Left cardiac atrium (tissue), 4 donors: ENCODE measurements at places on chromosomes 16 and 17.

DNA sequence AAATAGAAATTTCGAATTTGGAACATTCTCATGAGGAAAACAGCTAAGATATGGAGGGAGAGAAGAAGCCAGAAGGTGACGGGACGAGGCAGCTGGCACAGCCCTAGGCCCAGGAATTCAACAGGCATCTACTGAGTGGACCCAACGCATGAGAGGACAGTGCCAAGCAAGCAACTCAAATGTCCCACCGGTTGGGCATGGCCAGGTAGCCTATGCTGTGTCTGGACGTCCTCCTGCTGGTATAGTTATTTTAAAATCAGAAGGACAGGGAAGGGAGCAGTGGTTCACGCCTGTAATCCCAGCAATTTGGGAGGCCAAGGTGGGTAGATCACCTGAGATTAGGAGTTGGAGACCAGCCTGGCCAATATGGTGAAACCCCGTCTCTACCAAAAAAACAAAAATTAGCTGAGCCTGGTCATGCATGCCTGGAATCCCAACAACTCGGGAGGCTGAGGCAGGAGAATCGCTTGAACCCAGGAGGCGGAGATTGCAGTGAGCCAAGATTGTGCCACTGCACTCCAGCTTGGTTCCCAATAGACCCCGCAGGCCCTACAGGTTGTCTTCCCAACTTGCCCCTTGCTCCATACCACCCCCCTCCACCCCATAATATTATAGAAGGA is 2.0 kb downstream of the GH1 start:
- DNase-seq: no peak

GRCh38 chr16:19284207-19284606 is 1.3 kb upstream of the CLEC19A start:
- peak; percentile 33 for DNase-seq

GRCh38 chr16:31002250-31002700 is 8.2 kb downstream of the STX1B start:
- DNase-seq: no peak

DNA sequence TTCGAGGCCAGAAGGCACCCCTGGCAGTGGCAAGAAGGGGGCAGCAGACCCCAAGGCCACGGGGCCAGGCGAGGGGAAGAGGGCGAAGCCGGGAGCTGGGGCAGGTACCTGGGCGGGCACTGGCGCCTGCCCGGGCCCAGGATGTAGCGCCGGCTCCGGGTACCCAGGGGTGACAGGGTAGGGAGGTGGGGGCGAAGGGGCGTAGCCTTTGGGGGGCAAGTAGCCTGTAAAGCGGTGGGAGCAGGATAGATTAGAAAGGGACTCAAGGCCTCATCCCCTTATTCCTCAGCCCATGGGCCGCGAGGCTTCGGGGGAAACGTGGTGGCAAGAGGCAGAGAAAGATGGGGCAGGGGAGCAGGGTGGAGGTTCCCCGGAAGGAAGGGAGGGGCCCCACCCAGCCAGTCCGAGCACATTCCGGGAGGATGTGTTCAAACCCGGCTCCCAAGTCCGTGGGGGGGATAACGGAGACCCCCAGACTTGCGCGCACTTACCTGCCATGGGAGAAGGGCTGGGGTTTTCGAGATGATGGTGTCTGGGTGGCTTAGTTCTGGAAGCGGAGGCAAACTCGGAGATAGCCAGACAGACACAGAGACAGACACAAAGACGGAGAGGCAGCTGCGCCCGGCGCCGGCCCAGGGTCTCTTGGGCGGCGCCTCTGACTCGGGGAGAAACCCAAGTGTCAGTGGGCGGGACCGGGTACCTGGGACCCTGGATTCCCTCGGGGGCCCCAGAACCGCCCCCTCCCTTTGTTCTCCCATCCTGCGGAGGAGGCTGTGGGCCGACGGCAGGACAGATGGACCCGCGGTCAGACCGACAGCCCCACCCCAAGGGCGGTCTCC is 493 bp downstream of the PLSCR3 start:
- DNase-seq: no peak

DNA sequence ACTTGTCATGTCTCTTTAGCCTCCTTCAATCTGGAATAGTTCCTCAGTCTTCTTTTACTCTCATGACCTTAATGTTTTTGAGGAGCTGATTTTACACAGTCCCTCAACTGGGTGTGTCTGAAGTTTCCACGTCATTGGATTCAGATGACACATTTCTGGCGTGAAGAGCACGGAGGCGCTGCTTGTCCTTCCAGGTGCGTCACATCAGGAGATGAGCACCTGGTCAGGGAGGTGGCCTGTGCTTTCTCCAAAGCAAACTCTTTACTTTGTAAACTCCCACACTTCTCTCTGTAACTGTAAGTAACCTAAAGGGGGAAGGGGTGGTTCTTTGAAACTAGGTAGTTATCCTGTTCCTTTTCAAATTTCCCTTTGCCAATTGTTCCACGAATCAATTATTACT is 52.5 kb upstream of the MNT start:
- DNase-seq: no peak

DNA sequence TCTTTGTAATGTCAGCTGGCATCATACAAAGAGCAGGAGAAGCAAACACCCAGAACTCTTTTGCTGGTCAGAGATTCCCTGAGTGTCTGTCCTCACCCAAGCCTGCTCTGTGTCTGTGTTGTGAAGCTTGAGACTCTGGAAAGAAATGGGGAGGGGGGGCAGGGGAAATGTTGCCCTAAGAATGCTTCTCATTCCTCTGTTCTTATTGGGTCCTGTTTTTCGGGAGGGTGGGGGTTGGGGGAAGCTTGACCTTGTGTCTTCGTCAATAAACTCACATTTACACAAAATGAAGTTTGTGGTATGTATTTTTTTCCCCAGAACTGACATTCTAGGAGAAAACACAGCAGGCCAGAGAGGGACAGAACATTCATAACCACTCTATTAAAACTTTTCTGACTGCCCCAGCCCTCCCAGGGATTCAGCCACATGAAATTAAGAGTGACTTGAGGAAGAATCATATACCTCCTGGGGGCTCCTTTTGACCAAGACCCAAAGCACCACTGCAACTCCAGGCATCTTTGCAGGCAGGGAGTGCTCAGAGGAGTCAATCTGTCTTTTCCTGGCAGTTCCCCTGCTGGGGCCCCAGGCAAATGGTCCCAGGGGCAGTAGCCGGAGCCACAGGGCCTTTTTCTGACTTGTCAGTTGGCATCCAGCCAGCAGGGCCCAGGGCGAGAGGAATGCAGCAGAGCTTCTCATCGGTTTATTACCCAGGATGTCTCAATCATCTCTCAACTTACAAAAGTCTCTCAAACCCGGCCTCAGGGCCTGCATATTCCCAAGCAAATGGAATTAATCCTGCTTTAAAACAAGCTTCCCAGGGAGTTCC is 5.1 kb upstream of the RASL10B start:
- DNase-seq: peak; percentile 63

GRCh38 chr17:76968707-76969597 is 100.7 kb downstream of the MGAT5B start:
- no peak for DNase-seq

- no peak for DNase-seq
Measured at GRCh38 chr17:12269751-12270150, 249.1 kb downstream of the MAP2K4 start.

- no peak for DNase-seq
Measured at GRCh38 chr17:2849327-2849670, 53.1 kb downstream of the RAP1GAP2 start.

- DNase-seq: no peak
Measured at GRCh38 chr17:38796451-38797157, 2.8 kb downstream of the PIP4K2B start.
